ENCODE measurements at places on chromosomes 2 and 18. TPM values are rescaled to one million over a fixed set of nuclear protein-coding genes. Genes with fewer than 3 reads are reported as not detected.

GRCh38 chr18:57519668-57520424 lies 66.7 kb downstream of the FECH start:
- peak; percentile 26 for DNase-seq

- no peak for DNase-seq
These were observed 27.9 kb upstream of the TTR start for GRCh38 chr18:31563778-31564177.

DNA sequence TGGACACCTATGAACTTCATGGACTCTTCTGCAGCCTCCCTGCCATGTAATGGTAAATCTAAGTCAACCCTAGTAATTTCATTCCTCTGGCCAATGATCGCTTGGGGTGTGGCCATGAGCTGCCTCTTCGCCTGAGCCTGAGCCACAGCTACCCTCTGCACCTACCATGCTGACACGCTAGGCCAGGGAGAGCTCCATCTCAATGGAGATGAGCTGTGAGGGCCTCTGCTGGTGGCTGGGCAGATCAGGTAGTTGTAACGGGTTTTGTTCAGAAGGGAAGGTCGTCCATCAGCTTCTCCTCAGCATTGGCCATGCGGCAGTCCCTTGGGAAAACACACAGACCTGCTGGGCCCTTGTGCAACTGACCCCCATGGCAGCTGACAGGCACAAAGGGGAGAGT lies 24.4 kb downstream of the MPHOSPH10 start:
- DNase-seq = peak; percentile 44

AQP12B gene
- total RNA-seq = not detected

CXCR1 gene
- 1.1 TPM for total RNA-seq

DNA sequence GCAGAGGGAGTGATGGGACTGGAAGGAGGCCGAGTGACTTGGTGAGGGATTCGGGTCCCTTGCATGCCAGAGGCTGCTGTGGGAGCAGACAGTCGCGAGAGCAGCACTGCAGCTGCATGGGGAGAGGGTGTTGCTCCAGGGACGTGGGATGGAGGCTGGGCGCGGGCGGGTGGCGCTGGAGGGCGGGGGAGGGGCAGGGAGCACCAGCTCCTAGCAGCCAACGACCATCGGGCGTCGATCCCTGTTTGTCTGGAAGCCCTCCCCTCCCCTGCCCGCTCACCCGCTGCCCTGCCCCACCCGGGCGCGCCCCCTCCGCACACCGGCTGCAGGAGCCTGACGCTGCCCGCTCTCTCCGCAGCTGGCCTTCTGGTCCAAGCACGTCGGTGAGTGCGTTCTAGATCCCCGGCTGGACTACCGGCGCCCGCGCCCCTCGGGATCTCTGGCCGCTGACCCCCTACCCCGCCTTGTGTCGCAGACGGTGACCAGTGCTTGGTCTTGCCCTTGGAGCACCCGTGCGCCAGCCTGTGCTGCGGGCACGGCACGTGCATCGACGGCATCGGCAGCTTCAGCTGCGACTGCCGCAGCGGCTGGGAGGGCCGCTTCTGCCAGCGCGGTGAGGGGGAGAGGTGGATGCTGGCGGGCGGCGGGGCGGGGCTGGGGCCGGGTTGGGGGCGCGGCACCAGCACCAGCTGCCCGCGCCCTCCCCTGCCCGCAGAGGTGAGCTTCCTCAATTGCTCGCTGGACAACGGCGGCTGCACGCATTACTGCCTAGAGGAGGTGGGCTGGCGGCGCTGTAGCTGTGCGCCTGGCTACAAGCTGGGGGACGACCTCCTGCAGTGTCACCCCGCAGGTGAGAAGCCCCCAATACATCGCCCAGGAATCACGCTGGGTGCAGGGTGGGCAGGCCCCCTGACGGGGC lies 4.6 kb downstream of the PROC start:
- no peak for DNase-seq

SIGLEC15 gene
- total RNA-seq = 0.17 TPM

DNA sequence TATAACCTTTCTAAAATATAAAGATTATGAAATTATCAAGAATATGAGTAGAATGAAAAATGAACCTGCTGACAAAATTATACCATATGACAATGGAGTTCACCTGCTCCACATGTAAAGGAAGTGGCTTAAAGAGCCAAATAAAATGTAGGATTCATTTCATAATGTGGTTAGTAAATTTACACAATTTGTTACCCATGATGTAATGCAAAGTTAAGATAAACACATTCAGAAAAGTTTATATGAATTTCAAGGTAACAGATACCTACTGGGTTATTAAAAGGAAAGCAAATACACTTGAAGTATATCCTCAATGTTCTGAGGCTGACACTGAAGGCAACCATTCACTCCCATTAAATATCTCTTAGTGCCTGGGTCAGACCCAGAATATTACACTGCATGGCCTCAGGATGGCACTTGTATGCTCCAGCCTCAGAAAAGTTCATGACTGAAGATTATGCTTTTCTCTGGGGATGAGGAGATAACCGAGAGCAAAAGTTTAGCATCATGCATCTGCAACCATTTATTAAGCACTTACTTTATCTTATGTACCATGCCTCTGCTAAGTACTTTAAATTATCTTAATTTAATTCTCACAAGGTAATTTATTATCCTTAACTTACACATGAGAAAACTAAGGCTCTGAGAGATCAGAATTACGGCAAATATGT lies 6.2 kb downstream of the STRN start:
- DNase-seq = no peak

- peak; percentile 26 for DNase-seq
These were observed 115.4 kb downstream of the ACAA2 start for GRCh38 chr18:49697757-49698524.

DNA sequence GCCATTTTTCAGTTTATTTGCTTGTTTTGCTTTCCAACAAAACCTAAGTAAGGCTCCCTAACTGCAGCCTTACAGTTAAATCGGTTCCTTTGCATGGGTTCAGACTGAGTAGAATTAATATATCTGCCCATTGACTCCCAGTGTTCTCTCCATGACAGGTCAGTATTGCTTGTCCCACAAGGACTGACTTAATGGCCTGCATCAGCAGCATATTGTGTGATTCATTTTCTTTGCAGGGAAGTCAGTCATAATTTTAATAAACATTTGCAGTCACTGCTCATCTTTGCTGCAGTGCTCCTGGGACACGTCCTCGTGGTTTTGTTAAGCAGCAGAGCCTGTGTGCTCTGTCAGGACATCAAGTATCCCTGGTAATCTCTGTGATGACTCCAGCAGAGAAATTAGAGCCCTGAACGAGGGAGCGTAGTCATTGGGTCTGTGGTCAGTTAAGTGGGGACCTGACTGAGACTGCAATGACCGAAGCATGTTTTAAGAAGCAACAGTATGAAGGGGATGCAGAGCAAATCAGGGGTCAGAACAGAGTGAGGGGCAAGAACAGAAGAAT lies 93.3 kb downstream of the CDH20 start:
- DNase-seq = no peak

GRCh38 chr2:13607139-13607538 lies 890.4 kb downstream of the TRIB2 start:
- DNase-seq = no peak

TRIM43 gene
- total RNA-seq = not detected

DNA sequence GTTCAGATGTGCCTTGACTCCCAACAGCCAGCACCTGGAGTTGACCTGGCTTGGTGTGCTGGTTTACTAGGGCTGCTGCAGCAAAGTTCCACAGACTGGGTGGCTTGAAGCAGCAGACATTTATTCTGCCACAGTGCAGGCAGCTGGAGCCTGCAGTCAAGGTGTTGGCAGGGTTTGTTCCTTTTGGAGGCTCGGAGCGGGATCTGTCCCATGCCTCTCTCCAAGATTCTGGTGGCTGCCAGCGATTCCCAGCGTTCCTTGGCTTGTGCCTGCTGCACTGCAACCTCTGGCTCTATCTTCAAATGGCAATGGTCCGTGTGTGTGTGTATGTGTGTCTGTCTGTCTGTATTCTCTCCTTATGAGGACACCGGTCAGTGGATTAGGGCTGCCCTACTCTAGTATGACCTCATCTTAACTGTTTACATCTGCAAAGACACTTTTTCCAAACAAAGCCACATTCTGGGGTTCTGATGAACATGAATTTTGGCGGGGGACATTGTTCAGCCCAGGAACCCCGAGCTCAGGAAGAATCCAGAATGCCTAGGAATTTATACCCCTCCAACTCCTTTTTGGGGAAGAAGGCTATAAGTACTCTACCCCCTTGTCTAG lies 44.7 kb upstream of the TMEM131 start:
- DNase-seq = no peak

DNA sequence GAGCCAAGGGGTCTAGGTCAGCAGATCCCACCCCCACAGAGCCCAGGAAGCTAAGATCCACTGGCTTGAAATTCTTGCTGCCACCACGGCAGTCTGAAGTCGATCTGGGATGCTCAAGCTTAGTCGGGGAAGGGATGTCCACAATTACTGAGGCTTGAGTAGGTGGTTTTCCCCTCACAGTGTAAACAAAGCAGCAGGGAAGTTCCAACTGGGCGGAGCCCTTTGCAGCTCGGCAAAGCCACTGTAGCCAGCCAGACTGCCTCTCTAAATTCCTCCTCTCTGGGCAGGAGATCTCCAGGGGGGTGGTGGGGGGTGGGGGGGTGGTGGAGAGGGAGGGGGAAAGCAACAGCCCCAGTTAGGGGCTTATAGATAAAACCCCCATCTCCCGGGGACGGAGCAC lies 419.5 kb downstream of the NUP35 start:
- DNase-seq = peak; percentile 1

FOSL2 gene
- 92.9 TPM for total RNA-seq

GRCh38 chr2:207970826-207971180 lies 54.5 kb downstream of the PLEKHM3 start:
- DNase-seq = no peak

GRCh38 chr18:79532313-79533007 lies 136.7 kb downstream of the NFATC1 start:
- DNase-seq = no peak

SLC9A4 gene
- 0.07 TPM for total RNA-seq

- peak; percentile 50 for DNase-seq
These were observed 183.4 kb downstream of the MYO3B start for GRCh38 chr2:170361090-170361936.
